ENCODE measurements at places on chromosomes 1 and 21.

DNA sequence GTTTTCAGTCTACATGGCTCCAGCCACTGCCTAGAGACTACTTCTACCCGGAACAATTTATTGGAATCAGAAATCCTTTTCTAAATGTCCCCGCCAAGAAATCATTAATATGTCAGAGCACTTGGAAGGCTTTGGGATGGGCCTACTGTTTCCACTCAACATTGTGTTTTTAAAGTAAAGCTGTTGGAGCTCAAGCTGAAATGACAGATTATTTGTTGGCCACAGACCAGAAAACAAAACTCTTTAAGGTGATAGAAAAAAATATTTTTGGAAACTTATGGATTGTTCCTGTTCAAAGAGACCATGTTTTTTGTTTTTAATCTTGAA, 496 bp downstream of the VPS45 start:
- peak overlapping the region; percentile 69 for H3K27ac ChIP-seq
- peaks cover 35% of the 10 kb centered on the region for H3K36me3 ChIP-seq
- peak overlapping the region; percentile 86 for H3K4me3 ChIP-seq
- H3K27me3 ChIP-seq, result no peaks in the 10 kb centered on the region
- H3K4me1 ChIP-seq, result peaks cover 27% of the 10 kb centered on the region

GRCh38 chr1:106268070-106268469, 788.4 kb upstream of the PRMT6 start:
- H3K4me3 ChIP-seq, result no peak overlapping the region
- no peaks in the 10 kb centered on the region for H3K4me1 ChIP-seq
- DNase-seq, result no peak
- no peaks in the 10 kb centered on the region for H3K27me3 ChIP-seq
- no peaks in the 10 kb centered on the region for H3K36me3 ChIP-seq
- no peak overlapping the region for H3K27ac ChIP-seq

GRCh38 chr1:30718636-30719405, 4.6 kb downstream of the MATN1 start:
- H3K36me3 ChIP-seq, result peaks cover 31% of the 10 kb centered on the region
- no peaks in the 10 kb centered on the region for H3K4me1 ChIP-seq
- DNase-seq, result peak; percentile 98
- H3K27me3 ChIP-seq, result no peaks in the 10 kb centered on the region
- peak overlapping the region; percentile 96 for H3K27ac ChIP-seq

GRCh38 chr1:28266920-28267322, 7.6 kb downstream of the SESN2 start:
- DNase-seq, result no peak
- H3K36me3 ChIP-seq, result peaks cover 25% of the 10 kb centered on the region
- H3K27me3 ChIP-seq, result no peaks in the 10 kb centered on the region

GRCh38 chr1:178614286-178614685, 101.4 kb downstream of the TEX35 start:
- no peak overlapping the region for H3K4me3 ChIP-seq
- no peak overlapping the region for H3K27ac ChIP-seq
- peaks cover 8% of the 10 kb centered on the region for H3K36me3 ChIP-seq
- H3K4me1 ChIP-seq, result peaks cover 22% of the 10 kb centered on the region
- no peak for DNase-seq
- no peaks in the 10 kb centered on the region for H3K27me3 ChIP-seq

DNA sequence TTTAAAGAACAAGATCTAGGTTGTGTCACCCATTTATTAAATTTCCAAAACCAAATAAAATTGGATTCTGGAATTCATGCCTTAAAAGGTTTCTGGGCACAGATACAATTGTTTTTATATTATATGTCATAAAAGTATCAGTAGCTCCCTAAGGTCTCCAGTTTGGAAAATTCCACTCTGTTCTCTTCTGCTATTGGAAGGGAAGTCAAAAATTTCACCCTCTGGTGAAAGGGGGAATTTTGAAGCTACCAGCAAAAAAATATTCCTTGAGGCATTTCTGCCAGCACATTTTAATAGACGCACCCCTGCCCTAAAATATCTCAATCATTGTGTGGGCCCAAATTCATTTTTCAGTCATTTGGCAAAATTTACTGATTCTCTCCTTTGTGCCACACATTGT, 285.7 kb upstream of the SGIP1 start:
- H3K27ac ChIP-seq, result no peak overlapping the region
- no peaks in the 10 kb centered on the region for H3K4me1 ChIP-seq
- H3K27me3 ChIP-seq, result no peaks in the 10 kb centered on the region
- DNase-seq, result no peak

GRCh38 chr1:61085983-61086644, 3.8 kb downstream of the NFIA start:
- peaks cover 44% of the 10 kb centered on the region for H3K36me3 ChIP-seq
- H3K4me1 ChIP-seq, result peaks cover 34% of the 10 kb centered on the region
- no peak overlapping the region for H3K27ac ChIP-seq
- no peak overlapping the region for H3K4me3 ChIP-seq

DNA sequence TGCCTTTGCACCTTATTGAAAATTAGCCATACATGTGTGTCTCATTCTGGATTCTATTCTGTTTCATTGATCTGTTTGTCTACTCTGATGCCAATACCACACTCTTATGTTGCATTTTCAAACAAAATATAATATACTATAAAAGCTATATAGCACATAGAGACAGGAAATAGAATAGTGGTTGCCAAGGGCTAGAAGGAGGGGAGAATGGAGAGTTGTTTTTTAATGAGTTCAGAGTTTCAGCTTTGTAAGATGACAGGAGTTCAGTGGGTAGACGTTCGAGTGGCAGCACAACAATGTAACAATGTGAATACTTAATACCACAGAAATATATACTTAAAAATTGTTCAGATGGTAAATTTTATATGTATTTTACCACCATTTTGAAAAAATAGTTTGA, 17.0 kb downstream of the RLF start:
- H3K4me1 ChIP-seq, result peaks cover 22% of the 10 kb centered on the region
- H3K4me3 ChIP-seq, result no peak overlapping the region
- no peak for DNase-seq
- no peak overlapping the region for H3K27ac ChIP-seq
- no peaks in the 10 kb centered on the region for H3K27me3 ChIP-seq

DNA sequence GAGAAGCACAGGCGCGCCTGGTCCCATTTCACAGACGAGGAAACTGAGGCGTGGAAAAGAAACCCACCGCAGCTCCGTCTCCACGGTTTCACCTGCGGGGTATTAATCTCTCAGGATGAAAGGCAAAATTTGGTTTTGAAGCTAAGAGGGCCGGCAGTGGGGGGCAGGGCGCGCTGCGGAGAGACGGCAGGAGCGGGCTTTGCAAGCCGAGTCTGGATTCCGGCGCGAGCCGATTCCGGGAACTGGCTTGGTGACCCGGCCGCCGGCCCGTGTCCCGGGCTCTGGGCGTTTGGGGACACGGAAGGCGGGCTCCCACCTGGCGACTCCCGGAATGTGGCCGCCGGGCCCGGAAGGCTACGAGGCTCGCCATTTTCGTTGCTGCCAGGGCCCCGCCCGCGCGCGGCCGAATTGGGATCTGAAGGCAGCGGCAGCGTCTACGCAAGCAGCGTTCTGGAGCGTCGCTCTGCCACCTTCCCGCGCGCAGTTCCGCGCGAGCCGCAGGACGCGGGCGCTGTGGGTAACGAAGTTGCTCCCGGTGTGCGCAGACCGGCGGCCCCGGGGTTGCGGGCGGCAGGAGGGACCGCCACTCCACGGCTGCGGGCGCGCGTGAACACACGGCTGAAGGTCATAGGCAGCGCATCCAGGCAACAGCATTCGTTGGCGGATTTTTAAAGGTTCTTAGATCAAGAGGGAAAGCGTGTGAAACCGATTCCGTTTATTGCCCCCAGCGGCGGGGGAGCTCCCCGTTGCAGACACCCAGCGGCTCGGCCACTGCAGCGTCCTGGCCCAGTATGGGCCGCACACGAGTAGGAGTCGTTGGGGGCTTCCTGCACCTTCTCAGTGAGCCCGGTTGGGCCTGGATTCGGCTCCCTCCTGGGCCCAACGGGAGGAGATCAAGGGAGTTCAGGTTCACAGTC, 5.4 kb upstream of the PRDM16 start:
- DNase-seq, result no peak
- H3K27me3 ChIP-seq, result peaks cover 50% of the 10 kb centered on the region
- H3K4me1 ChIP-seq, result no peaks in the 10 kb centered on the region

- DNase-seq, result no peak
- H3K27ac ChIP-seq, result no peak overlapping the region
- no peaks in the 10 kb centered on the region for H3K36me3 ChIP-seq
Observed at GRCh38 chr21:28789523-28789922, 203.2 kb downstream of the LTN1 start.

DNA sequence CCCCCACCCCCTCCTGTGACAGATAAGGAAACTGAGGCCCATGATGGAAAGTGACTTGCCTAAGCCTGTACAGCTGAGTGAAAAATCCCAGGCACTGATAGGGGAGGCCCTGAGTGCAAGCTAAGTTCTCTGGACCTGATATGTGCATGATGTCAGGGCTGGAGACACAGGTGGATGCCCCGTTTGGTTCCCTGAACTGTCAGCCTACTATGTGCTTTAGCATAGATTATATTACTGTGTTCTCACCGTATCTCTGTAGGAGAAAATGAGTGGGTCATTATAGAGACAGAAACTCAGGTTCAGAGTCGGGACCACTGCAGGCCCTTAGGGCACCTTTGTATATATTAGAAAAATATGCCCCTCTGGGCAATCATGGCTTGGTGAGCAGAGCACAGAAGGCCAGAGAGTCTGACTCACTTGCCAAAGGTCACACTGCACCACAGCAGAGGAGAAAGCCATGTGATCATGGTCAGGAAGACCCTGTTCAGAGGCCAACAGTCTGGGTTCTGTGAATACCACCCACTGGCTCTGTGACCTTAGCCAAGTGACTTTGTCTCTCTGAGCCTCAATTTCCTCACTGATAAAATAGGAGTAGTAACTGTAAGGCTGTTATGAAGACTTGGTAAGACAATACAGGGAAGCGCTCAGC, 145.8 kb upstream of the WNT4 start:
- no peak overlapping the region for H3K4me3 ChIP-seq
- no peaks in the 10 kb centered on the region for H3K4me1 ChIP-seq
- peaks cover 14% of the 10 kb centered on the region for H3K27me3 ChIP-seq
- no peak for DNase-seq
- no peaks in the 10 kb centered on the region for H3K36me3 ChIP-seq
